ENCODE measurements at places on chromosomes 3 and 15.

DNA sequence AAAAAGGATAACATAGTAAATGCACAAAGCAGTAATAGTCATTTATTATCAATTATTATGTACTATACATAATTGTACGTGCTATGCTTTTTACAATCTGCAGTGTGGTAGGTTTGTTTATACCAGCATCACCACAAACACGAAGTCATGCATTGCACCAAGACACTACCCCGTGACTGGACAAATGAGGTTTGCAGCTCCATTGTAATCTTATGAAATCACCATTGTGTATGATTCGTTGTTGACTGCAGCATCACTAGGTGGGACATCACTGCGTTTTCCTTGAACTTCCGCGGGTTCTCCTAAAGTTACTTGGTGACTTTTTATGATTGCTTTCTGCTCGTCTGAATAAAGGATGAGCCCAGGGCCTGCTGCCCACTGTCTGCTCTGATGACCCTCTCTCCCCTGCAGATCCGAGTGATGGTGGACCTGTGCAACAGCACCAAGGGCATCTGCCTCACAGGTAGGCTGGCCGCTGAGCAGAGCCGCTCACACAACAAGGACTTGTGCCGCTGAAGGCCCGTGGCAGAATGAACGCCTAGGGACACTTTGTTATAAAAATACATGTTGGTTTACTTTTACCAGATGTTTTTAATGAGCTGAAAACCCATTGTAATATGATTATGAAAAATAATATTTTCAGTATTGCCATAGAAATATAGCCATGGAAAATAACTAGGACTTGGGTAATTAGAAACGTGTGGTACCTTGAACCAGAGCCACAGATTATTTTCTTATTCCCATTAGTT is 35.8 kb downstream of the GLDN start:
- no peak for DNase-seq

GRCh38 chr3:109384164-109384563 is 46.8 kb upstream of the DPPA4 start:
- DNase-seq, result no peak

- DNase-seq, result no peak
Measured at GRCh38 chr3:16897254-16897926, 12.6 kb downstream of the PLCL2 start.

- DNase-seq, result no peak
Measured at GRCh38 chr3:136698361-136698760, 53.8 kb downstream of the STAG1 start.

DNA sequence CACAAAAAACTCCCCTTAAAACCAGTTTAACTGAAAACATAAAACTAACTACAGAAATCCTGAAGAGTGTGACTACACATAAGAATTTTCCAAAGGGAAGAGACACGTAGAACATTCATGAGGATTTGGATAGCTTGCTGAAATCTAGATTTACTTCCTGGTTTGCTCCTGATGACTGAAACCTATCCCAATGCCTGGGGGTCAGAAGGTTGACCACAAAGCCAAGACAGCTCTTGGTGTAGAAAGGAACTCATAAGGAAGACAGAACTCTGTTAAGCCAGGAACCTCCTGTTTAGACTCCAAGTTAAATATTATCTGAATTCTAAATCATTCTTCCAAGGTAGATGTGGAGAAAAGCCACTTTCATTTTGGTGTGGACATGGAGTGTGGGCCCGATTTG is 92.8 kb downstream of the TFG start:
- DNase-seq, result no peak

- peak; percentile 47 for DNase-seq
Measured at GRCh38 chr15:40493089-40493840, 22.5 kb downstream of the CHST14 start.

DNA sequence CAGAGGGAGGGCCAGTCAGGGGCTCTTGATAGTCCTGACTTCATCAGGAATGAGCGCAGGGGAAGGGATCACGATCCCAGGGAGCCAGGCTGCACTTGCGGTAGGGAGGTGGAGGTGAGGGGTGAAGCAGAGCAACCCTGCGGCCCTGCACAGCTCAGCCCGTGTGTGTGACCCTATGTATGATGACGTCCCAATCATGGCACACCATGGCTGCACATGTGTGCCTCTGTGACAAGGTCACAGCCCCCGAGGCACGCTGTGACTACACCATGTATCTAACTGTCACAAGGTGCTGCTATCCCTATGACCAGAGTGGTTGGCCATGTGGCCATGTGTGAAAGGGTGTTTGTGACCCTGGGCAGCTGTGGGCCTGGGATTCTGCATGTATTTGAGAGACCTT is 13.3 kb upstream of the ALAS1 start:
- DNase-seq, result no peak

DNA sequence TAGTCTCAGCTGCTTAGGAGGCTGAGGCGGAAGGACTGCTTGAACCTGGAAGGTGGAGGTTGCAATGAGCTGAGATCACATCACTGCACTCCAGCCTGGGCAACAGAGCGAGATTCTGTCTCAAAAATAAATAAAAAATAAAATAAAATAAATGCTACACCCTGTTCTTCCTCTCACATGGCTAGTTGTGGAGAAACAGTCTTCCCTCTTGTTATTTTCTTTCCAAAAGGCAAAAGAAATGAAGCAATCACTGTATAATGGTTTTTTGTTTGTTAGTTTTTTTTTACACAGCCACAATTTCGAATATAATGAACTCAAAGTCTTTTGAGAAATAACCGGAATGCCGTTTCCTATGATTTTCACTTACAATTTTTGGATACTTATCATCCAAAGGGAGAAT is 4.9 kb upstream of the FRMD4B start:
- DNase-seq, result no peak

DNA sequence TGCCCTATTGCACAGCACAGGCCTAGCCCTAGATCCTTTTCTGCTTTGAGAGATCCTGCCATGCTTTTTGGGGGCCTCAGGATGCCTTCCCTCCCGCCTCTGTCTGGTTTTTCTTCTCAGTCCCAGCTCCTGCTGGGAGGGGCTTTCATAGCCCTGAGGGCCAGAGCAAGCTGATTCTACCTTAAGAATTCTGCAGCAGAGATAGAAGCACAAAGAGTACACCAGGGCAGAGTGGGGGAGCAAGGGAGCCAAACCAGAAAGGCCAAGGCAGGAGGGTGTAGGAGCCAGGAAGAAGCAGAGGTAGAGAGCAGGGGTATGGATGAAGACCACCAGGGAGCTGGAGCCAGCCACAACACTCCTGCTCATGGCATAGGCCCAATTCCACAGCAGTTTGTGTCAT is 18.1 kb downstream of the SH3BP5 start:
- no peak for DNase-seq

GRCh38 chr15:74531144-74531811 is 9.7 kb upstream of the ARID3B start:
- DNase-seq, result no peak

GRCh38 chr15:63805993-63806980 is 27.5 kb downstream of the HERC1 start:
- DNase-seq, result no peak

- DNase-seq, result no peak
Measured at GRCh38 chr15:45499426-45499825, 23.1 kb downstream of the SLC30A4 start.

GRCh38 chr3:64440498-64440897 is 215.2 kb upstream of the PRICKLE2 start:
- no peak for DNase-seq

- no peak for DNase-seq
Measured at GRCh38 chr3:126490619-126491018, 14.9 kb upstream of the ZXDC start.

- DNase-seq, result no peak
Measured at GRCh38 chr3:57077630-57078343, 17.3 kb downstream of the SPATA12 start.

DNA sequence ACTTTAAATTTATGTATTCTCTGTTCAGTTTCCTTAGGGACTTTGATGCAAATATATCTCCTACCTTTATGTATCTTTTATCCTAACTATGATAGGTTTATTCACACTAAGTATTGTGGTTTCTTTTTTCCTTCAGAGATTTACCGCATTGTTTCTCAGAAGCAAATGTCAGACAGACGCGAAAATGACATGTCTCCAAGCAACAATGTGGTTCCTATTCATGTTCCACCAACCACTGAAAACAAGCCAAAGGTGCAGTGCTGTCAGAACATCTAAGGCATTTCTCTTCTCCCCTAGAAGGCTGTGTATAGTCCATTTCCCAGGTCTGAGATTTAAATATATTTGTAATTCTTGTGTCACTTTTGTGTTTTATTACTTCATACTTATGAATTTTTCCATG is 18.3 kb downstream of the RAB11A start:
- DNase-seq, result peak; percentile 61

GRCh38 chr15:76644646-76645045 is 260.5 kb downstream of the SCAPER start:
- no peak for DNase-seq

DNA sequence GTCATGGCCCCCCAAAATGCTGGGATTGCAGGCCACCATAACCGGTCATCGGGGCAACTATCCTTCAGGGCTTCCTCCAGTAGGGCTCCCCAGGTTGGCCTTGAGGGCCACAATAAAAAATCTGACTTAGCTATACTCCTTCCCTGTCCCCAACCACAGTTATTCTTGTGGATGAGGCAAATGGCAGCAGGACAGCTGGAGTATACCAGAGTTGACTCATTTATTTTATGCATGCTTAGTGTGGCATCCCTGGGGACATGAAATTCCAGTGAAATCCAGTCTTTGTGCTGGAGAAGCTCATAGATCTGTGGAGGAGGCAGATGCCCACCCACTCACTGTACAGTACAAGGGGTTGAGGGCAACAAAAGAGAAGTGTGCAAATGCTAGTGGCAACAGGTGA is 109.5 kb downstream of the RORA start:
- DNase-seq, result no peak

DNA sequence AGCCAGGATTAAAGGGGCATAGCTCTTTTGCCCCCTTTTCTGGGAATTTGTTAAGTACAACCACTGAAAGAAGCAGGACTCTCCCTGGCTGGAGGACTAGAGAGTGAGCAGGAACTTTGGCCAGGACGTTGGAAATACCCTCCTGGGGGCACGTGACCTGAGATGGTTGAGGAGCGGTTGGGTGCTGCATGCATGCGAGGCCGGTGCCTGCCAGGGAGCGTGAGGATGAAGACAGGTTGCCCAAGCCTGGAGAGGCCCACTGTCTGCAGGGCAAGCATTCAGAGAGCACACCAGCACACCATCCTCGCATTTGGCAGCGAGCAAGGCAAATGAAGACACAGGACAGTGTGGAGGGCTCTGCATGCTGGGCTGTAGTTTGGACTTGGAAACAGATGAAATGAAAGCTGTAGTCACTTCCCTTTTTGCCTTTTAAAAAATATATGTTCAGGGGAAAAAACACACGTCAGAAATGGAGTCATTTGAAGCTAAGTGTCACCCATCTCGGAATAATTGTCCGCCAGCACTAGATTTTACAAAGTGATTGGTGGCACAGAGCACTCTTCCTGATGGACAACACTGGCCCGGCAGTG is 217.6 kb downstream of the SLCO3A1 start:
- no peak for DNase-seq

- no peak for DNase-seq
Measured at GRCh38 chr15:26134812-26135211, 271.7 kb upstream of the ATP10A start.

DNA sequence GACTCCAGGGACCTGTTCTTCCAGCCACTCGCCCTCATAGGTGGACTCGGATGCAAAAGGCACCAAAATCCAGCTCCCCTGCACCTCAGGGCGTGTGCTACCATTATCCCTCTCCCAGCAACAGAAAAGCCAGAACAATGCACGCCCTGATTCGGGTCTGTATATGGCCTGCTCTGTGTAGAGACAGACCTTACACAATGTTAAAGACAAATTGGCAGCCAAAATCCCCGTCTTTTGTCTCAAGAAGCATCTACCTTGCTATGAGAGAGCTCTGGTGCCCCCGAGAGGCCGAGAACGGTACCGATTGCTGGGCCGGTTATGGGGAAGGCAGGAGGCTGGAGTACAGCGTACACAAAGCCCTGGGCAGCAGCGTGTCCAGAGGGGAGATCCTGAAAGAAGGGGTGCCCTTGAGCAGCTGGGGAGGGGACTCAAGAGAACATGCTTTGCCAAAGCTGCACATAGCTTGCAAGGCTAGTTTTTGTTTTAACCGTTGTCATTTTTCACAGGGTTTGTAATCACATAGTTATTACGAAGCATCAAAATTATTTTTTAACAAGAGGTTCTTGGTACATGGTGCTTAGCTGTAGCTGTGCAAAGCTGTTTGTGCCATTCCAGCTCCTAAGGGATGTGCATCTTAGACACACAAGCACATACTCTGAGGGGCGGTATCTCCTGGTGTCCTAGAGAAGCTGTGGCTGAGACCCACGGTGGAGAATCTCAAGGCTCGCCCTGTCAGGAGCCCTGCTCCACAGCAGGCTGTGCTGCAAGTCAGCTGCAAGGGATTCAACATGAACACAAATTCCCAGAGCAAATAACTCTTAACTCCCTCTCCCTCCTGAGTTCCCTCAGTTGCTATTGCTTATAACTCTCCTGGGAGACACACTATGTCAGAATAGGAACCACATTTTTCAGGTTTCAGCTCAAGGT is 461.5 kb upstream of the PPP2R3A start:
- DNase-seq, result no peak

DNA sequence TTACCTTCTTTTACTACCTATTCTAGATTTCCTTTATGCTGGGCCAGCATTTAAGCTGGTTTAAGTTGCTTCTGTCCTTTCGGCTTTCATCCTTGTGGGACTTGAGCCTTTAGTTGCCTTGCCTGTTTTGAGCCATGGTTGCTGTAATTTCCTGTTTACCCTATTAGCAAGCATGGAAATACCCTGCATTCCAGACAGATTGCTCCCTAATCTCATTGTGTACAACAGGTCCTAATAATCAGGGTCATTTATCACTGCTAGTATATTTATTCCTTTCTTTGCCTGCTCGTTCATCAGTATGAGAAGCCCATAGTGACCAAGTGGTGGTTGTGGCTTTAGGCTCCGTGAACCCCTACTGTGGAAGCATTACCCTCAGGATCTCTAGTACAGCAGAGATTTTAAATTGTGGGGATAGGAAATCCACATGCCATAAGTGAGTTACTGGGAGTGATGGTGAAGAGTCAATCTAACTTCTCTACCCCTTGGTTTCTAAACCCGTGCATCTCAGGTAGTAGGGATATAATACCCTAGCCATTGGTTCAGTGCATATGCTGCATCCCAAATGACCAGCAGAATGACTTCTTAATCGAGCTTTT is 31.9 kb downstream of the NCK1 start:
- DNase-seq, result no peak

DNA sequence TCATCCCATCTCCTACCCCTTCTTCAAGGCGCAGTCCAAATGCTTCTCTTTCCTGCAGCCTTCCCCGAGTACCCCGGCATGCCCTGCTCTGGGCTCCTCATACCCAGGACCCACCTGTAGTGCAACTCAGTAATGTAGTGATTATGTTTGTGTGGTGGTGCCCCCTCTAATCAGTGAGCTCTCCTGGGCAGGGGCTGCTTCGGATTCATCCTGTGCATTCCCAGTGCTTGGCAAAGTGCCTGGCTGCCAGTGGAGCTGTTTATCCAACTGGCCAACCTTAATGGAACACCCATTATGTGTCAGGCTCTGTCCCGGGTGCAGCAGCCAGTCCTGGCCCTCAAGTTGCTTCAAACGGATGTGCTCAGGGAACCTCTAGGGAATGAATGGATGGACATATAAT is 174.4 kb upstream of the LINGO1 start:
- no peak for DNase-seq

GRCh38 chr15:37764733-37765191 is 169.7 kb upstream of the TMCO5A start:
- DNase-seq, result no peak

- DNase-seq, result no peak
Measured at GRCh38 chr3:120416868-120417267, 33.9 kb downstream of the FSTL1 start.

GRCh38 chr15:40595773-40596172 is 1.7 kb downstream of the KNL1 start:
- no peak for DNase-seq
